Dermis blood vessel endothelial cell (primary cell): ENCODE measurements at places on chromosomes 7 and 10. TPM values are rescaled to one million over a fixed set of nuclear protein-coding genes. Genes with fewer than 3 reads are reported as not detected.

Gene SLC29A4
- 1.0 and 2.7 TPM in 2 replicates for total RNA-seq

Gene EVX1
- total RNA-seq: not detected in 2 replicates

Gene AGR2
- total RNA-seq: 0.51 TPM in 1 of 2 replicates, not detected in the other

Gene SDHAF3
- 1.4 and 8.0 TPM in 2 replicates for total RNA-seq

Gene GDF10
- total RNA-seq: not detected in 2 replicates

Gene SERPINE1
- 289 and 399 TPM in 2 replicates for total RNA-seq
